ENCODE measurements at places on chromosomes 12 and 14. TPM values are rescaled to one million over a fixed set of nuclear protein-coding genes. Genes with fewer than 3 reads are reported as not detected.

The SLC5A8 gene
- total RNA-seq = not detected

The SOAT2 gene
- total RNA-seq = 0.40 TPM

The RAPGEF3 gene
- 0.85 TPM for total RNA-seq

The FGF6 gene
- not detected for total RNA-seq

The ABCC9 gene
- total RNA-seq = not detected
